ENCODE measurements at places on chromosomes 2 and 18.

DNA sequence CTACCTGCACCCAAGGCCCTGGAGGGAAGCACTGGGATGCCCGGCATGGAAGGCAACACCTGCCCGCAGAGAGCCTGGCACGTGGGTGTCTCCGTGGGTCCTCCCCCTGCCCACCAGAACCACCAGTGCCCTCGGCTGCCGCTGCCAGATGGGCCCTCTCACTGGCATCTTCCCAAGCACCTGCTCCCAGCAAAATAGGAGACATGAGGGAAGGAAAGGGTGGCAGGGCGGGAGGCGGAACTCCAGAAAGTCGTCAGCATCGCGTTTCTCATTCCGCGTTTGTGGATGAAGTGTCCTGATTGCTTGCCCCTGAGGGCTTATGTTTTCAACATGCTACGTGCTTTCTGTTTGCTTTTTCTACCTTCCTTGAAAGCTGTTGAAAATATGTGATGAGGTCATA, 8.8 kb upstream of the SNTG2 start:
- DNase-seq, result no peak

DNA sequence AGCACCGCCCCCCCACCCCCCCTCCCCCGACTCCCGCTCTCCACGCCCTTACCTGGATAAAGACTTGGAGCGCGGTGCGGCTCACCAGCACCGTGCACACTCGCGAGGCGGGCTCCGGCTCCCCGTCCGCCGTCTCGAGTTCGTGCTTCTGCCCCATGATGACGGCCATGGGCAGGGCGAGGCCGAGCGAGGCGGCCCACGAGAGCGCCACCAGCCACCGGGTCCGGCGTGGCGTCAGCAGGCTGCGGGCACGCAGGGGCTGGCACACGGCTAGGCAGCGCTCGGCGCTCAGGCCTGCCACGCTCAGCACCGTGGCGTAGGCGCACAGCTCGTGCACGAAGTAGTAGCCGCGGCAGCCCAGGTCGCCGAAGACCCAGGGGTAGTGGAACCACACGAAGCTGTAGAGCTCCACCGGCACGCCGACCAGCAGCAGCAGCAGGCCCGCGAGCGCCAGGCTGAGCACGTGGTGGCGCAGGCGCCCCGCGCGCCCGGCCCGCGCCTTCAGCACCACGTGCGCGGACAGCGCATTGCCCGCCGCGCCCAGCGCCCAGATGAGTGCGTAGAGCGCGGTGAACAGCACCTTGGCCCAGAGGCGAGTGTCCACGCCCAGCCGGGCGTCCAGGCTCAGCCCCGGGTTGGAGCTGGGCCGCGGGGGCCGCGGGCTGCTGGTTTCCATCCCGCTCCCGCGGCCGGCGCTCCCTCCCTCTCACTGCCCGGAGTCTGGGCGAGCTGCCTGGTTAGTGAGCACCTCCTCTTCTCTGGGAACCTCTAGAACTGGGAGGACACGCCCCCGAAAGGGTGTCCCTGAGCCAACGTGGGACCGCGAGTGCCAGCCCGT, at the start of gene NTSR2:
TSS of gene NTSR2 (minus strand) at position 742 of the 838 bp plus-strand sequence. CDS start at position 676, 66 bp downstream.
- peak; percentile 68 for DNase-seq

DNA sequence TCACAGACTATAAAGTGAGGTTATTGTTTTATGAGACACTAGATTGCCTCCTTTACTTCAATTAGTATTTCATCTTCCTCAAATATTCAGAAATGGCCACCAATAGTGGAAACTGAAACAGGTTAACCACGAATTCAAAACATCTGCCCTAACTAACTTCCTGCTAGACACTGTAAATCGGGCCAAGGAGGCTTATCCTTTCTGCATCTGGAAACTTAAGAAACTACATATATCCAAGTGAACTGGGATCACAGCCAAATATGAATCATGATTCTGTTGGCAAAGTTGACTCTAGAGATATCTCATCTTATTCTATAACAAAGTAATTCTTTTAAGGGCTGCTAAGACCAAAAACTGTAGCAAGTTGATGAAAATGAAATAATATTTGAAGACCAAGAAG, 136.6 kb upstream of the ZC3H15 start:
- DNase-seq, result peak; percentile 28

DNA sequence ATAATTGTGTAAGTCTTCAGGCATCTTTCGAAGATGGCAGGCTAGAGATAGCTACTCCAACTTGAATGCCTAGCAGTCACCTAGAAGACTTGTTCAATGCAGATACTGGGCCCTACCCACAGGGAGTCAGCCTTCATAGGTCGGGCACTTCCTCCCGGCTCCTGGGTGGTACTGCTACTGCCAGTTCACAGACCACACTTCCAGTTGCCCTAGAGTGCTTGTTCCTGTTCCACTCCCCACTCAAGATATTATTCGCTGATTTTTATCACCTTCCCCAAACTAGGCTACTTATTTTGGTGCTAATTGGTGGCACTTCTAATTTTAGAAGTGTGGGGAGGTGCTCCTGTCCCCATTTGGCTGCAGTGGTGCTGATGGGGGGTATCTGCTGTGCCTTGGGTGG, 34.2 kb downstream of the INPP4A start:
- no peak for DNase-seq

- peak; percentile 81 for DNase-seq
Observed at GRCh38 chr2:215461836-215462532, 26.1 kb upstream of the FN1 start.
